ENCODE measurements at places on chromosomes 3 and 15.

DNA sequence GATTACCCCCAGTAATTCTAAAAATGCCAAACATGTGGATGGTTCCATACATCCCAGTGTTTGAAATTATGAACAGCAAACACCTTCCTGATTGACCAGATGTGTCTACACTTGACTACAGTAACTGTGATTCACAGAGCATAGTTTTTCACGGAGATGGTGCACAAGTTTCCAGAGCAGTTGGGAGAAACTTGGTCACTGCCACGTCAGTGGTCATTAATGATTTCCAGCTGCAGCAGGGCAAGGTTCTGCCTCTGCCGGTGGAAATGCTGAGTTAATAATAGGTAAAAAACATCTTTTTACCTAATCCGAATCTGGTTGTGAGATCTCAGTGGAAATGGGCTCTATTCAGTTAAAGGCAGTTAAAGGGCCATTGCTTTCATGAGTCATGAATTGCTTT, 154.1 kb upstream of the FEZF2 start:
- DNase-seq: no peak

GRCh38 chr3:179046497-179047353, 24.9 kb downstream of the ZMAT3 start:
- no peak for DNase-seq

- no peak for DNase-seq
These were observed 52.9 kb upstream of the ROBO2 start for GRCh38 chr3:76986876-76987474.

DNA sequence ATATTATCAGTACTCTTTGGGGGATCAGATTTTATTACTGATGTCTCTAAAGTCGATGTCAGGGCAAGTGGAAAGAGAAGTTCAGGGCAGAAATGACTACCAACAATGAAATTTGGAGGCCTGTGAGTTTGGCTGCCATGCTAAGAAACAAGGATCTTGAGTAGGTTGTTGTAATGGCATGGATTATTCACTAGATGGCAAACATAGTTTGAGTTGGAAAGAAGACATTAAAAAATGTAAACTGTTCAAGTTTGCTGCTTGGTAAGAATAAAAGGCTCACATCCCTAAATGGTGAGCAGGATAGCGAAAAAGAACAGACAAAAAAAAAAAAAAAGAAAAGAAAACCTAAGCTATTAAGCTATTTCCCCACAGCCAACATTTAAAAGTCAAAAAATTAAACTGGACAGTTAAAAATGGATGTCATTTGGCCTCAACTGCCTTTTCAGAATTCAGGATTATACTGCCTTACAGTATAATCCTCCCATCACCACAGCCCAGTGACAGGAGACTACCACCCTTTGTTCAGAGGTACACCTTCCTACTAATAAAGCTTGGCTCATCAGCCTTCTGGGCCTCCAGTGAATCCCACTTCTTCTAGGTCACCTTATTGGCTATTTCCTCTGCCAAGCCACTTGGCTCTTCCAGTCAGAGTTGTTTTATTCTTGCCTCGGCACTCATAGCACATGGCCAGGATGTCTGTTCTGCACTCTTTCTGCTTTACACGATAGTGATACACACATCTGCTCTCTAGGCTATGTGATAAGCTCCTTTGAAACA, 163.7 kb downstream of the PLD1 start:
- DNase-seq: no peak

DNA sequence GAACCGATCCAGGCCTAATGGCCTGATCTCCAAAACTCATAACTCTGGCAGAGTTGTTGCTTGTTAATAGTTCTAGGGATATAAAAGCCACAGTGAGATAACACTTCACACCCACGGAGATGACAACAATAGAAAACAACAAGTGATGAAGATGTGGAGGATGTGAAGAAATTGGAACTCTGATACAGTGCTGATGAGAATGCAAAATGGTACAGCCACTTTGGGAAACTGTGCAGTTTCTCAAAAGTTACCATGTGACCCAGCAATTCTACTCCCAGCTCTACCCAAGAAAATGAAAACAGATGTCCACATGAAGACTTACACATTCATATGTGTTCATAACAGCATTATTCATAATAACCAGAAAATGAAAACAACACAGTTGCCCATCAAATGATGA, 3.8 kb downstream of the CMTM7 start:
- DNase-seq: no peak

DNA sequence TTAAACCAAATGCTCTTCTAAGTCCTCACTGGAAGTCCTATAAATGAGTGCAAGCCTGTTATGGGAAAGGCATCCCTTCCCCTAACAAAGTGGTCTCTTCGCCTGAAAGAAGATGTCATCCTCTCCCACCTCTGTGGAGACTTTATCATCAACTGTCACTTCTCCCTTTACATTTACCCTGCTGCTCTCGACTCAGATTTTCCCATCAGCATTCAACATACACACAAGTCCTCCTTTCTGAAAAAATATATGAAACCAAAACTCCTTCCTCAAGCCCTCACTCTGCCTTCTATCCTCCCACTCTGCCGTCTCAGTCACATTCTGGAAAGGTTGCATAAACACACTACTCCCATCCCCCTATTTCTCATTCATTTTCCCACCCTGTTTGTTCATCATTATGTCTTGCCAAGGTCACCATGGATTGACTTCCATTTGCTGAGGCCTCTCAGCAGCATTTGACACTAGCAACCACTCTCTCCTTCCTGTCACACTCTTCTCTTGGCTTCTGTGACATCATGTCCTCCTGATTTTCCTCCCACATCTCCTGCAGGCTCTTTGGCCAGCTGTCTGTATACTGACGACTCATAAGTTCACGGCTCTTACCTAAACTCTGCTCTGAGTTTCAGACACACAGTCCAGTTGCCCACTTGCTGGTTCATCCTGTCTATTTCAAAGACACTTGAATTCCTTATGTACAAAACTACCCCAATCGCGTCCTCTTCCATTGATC, 70.3 kb upstream of the SMAD3 start:
- no peak for DNase-seq

GRCh38 chr3:13512451-13512850, 32.3 kb downstream of the HDAC11 start:
- no peak for DNase-seq

GRCh38 chr3:47270526-47270925, 12.1 kb downstream of the KIF9 start:
- DNase-seq: no peak

- peak; percentile 76 for DNase-seq
These were observed 247.7 kb downstream of the ZBTB20 start for GRCh38 chr3:114899186-114899931.

- no peak for DNase-seq
These were observed 87.5 kb downstream of the NEK10 start for GRCh38 chr3:27281671-27282150.

DNA sequence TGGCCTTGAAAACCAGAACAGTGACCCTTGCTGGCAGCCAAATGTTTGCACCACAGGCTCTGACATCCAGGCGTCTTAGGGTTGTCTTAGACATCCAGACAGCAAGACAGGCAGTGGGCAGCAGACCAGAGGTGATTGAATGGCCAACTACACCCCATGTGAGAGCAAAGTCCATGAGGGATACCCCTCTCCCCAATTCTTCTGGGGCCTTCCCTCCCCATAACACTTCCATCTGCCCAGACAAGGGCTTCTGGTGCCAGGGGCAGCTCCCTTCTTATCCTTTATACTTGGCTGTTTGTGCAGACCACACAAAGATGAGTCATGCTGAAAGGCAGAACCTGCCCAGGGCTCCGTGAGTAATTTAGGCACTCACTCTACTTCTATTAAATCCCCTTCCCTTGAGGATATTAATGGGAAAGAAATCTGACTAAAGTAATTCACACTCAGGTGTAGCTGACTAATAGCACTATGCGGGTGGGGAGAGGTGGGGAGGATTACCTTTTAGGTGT, 257.9 kb downstream of the UACA start:
- no peak for DNase-seq

- no peak for DNase-seq
These were observed 169.0 kb upstream of the IL12A start for GRCh38 chr3:159819676-159820075.

- no peak for DNase-seq
These were observed 477.4 kb upstream of the WNT5A start for GRCh38 chr3:55964491-55964985.

- DNase-seq: peak; percentile 66
These were observed 90.4 kb upstream of the PHLDB2 start for GRCh38 chr3:111768571-111769100.
